Stimulated activated CD4-positive, alpha-beta T cell treated with anti-CD3 and anti-CD28 coated beads, Interleukin-2, amount 100 ng/mL, for 24 hours (primary cell): ENCODE measurements at places on chromosomes 11 and 22.

- no peak for DNase-seq
These were observed 266.8 kb downstream of the MN1 start for GRCh38 chr22:27534720-27535125.

DNA sequence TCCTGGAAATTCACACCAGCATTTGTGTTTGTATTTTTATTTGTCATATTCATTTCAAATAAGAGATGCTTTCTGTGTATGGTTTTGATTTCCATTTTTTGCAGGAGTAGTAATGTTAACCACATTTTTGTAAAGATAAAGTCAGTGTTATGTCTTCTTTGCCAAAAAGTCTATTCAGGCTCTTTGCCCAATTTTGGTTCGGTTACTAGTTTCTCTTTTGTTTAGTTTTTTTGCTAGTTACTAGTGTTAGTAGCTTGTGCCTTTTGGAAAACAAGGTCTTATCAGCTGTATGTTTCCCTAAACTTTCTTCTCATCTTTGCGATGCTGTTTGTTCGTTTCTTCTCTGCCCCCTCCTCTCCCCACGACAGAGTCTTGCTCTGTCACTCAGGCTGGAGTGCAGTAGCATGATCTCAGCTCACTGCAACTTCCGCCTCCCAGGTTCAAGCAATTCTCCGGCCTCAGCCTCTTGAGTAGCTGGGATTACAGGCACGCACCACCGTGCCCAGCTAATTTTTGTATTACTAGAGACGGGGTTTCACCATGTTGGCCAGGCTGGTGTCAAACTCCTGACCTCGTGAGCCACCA, 112.3 kb upstream of the GRK3 start:
- DNase-seq = no peak

- no peak for DNase-seq
These were observed 150.2 kb downstream of the TYR start for GRCh38 chr11:89327885-89328284.

- DNase-seq = no peak
These were observed 182.8 kb downstream of the C11orf87 start for GRCh38 chr11:109604481-109605400.

- no peak for DNase-seq
These were observed 108.3 kb upstream of the ANO5 start for GRCh38 chr11:22084564-22084963.

GRCh38 chr11:380095-380480, 10.8 kb downstream of the B4GALNT4 start:
- DNase-seq = no peak

- DNase-seq = peak; percentile 39
These were observed at the start of gene TMEM132A for GRCh38 chr11:60924110-60924905. Gene TMEM132A, plus strand, starts transcription at chr11:60924460. Its CDS starts 174 bp downstream, at chr11:60924634.

- no peak for DNase-seq
These were observed 3.8 kb downstream of the ZFPL1 start for GRCh38 chr11:65087827-65088226.

GRCh38 chr11:44277196-44278090, 32.5 kb downstream of the ALX4 start:
- no peak for DNase-seq

- DNase-seq = no peak
These were observed 3.0 kb upstream of the RIN1 start for GRCh38 chr11:66339162-66339675.

DNA sequence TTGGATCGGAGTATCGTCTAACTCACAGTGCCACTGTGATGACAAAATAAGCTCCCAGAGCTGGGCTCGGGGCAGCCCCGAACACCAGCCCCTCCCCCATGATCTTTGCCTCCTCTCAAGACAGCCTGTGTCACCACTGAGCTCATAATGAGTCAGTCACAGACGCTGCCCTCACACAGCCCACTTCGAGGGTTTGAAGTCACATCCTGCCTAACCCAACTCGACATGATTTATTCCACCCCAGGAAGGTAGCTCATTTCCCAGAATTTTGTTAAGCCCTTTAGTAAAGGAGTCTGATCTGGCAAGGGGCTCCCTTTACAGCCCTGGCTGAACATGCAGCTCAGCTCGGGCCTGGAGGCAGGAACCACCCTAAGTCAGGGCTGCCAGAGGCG, 22.8 kb downstream of the MYH9 start:
- peak; percentile 88 for DNase-seq
